ENCODE measurements at places on chromosomes 12 and 14. TPM values are rescaled to one million over a fixed set of nuclear protein-coding genes. Genes with fewer than 3 reads are reported as not detected.

DNA sequence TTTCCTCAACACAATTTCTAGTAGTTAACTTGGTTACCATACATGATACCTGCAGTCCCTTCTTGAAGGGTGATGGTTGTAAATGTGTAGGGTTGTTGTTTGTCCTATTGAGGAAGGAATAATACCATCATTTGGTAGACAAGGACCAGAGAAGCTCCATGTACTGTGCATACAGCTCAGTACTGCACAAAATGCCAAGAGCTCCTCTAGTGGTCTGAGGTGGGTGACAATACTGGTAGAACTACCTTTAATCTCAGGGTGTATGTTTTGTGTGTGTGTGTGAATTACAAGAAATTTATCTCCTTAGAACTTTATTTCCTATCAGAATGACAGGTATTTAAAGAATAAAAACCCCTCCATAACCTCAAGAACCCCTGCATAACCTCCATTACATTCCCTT is 575.3 kb downstream of the TMTC2 start:
- no peak for DNase-seq

Gene TAS2R8
- not detected for total RNA-seq

Gene PZP
- not detected for total RNA-seq

DNA sequence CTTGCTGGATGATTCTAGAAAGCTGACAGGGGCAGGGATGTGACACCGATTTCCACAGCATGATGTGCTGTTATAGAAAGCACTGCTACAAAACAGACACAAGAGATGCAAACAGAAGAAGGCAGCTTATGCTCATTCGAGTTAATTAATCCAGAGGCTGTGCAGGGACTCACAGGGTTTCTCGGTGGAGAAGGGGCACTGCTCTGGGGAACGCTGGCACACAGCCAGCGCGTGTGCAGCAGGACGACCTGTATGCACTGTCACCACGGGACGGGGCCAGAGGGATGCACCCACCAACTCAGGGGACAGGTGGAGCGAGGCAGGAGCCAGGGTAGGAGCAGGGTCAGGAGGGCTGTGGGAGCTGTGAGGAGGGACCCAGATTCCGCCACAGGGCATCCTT is 143.5 kb downstream of the RIMBP2 start:
- no peak for DNase-seq

DNA sequence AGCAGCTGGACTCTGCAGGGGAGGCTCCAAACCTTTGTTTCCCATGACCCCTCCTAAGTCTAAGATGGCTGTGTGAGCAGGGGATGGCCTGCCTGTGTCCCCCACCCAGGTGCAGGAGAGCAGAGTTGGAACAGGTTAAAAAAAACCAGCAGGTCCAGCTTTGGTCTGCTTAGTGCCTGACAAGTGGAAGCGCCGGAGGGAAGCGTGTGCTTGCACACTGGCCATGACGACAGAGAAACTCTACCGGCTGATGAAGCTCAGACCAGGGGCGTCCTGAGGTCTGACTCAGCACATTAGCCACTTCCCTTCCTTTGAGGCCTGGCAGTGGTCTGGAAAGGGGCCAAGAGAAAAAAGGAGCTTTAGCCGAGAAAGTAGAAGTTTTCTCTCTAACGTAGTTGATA is 280.1 kb downstream of the VRK1 start:
- peak; percentile 23 for DNase-seq

GRCh38 chr14:85529803-85530574 is at the start of gene FLRT2:
TSS of gene FLRT2 (plus strand) at chr14:85530144. CDS start at chr14:85621515, 91,371 bp downstream.
- no peak for DNase-seq

GRCh38 chr12:89932954-89933353 is 224.3 kb upstream of the ATP2B1 start:
- DNase-seq = no peak

GRCh38 chr12:31324845-31325523 is 966 bp downstream of the SINHCAF start:
- DNase-seq = peak; percentile 58

Gene RESF1
- 152 TPM for total RNA-seq

GRCh38 chr12:49675137-49675536 is 32.1 kb downstream of the FMNL3 start:
- DNase-seq = no peak

Gene FOXM1
- 109 TPM for total RNA-seq

DNA sequence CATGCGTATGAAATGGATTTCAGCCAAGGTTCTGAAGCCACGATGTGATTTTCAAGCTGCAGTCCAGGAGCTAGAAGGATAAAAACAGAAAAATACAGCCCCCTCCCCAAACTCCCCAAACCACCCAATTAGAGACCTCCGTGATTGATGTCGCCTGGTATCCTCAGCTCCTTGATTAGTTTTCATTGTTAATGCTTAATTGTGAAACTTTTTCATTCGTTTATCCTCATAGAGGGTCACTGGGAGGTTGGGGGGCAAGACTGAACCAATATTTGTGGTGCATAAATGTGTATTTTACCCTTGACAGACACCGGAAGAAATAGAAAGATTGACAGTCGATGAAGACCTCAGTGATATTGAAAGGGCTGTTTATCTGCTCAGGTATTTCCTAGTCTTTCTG is 1.6 kb downstream of the PPP4R4 start:
- DNase-seq = no peak

Gene EGLN3
- 12.0 TPM for total RNA-seq

GRCh38 chr12:25830456-25830855 is 128.0 kb upstream of the RASSF8 start:
- DNase-seq = no peak

Gene SSPN
- total RNA-seq = not detected

- DNase-seq = no peak
These were observed 30.1 kb downstream of the MRPL42 start for GRCh38 chr12:93497456-93497855.

DNA sequence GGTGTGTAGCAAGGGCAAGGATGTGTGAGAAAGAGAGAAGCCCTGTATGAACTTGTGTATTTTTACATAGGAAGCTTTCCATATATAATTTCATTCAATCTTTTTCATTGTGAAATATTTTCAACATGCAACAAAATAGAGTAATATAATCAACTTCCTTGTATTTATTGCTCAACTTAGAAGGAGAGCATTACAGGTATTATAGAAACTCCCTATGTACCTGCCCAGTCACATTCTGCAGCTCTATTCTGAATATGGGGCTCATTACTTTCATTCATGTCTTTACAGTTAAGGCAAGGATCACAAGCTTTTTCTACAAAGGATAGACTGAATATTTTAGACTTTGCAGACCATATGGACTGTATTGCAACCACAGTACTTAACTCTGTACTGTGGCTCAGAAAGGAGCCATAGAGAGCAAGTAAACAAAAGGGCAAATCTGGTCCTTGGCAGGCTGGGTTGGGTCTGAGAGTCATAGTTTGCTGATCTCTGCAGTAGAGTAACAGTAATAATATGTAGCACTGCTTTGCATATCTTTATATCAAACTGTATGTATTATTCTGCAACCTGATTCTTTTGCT is 11.3 kb downstream of the NR1H4 start:
- no peak for DNase-seq

Gene KITLG
- not detected for total RNA-seq

DNA sequence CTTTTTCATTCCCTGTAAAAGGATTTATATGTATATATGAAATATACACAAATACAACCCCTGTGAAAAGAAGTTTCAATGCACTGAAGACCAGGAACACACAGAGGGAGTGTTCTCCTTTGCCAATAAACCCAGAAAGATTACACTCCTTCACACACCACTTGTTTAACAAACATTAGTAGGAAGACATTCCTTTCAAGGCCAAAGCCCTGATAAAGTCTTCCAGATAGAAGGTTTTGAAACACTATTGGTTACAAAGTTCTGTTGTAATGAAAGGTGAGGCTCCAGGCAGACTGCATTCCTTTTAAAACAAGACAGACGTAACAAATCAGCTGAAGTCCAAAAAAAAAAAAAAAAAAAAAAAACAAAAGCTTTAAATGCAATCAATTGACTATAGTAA is 81.0 kb downstream of the PTPN21 start:
- DNase-seq = no peak

DNA sequence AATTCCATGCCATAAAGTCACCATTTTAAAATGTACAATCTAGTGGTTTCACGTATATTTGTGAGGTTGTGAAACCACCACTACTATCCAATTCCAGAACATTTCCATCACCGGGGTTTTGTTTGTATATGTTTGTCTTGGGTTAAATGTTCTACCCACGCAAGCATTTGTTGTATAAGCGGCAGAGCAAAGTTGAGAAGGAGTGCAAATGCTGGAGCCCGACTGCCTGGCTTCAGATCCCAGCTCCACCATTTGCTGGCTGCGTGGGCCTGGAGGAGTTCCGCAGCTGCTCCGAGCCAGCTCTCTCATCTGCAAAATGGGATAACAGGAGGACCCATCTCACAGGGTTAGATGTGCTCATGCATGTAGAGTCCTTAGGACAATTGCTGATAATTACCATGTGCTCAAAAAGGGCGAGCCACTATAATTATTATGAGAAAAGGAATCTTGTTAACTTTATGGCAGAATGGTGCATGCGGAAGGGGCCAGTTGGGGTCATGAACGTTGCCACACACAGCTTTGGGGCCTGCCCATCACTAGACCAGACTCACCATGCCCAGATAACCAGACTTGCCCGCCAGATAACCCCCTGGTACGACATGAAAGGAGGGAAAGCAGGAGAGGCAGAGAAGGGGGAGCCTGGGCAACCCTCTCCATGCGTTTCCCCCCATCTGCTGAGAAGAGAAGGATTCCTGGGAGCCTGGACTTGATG is 6.4 kb downstream of the ACTN1 start:
- DNase-seq = no peak

- DNase-seq = no peak
These were observed 54.1 kb downstream of the FBRSL1 start for GRCh38 chr12:132544080-132544397.

- DNase-seq = no peak
These were observed 13.3 kb upstream of the RGS6 start for GRCh38 chr14:71918955-71919354.

- no peak for DNase-seq
These were observed 290.7 kb upstream of the TMPO start for GRCh38 chr12:98224584-98225221.

Gene HAL
- 0.18 TPM for total RNA-seq

Gene CEBPE
- 0.83 TPM for total RNA-seq

Gene HOXC13
- not detected for total RNA-seq

Gene SMOC1
- not detected for total RNA-seq

Gene ANAPC7
- 47.2 TPM for total RNA-seq

GRCh38 chr14:36174767-36175424 is 1.6 kb downstream of the PTCSC3 start:
- DNase-seq = no peak

GRCh38 chr14:57712102-57712501 is 153.8 kb downstream of the SLC35F4 start:
- DNase-seq = no peak

GRCh38 chr12:46160101-46160980 is 108.5 kb downstream of the SLC38A1 start:
- no peak for DNase-seq

DNA sequence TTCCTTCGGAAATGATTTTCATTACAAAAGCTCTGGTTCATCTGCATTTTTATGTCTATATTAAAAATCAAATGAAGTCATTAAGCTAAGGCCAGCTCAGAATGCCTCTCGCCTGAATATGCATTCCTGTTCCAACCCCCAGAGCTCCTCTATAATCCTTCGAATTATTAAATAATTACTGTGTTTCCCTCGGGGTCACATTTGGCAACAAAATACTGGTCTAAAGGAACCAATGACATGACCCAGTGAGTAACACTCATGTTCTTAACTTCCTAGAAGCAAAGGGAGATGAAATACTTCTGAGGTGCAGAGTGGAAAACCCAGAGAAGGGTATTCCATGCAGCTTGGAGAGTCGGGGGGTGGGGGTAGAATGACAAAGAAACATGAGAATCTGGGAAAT is 68.3 kb downstream of the FOXN3 start:
- no peak for DNase-seq

DNA sequence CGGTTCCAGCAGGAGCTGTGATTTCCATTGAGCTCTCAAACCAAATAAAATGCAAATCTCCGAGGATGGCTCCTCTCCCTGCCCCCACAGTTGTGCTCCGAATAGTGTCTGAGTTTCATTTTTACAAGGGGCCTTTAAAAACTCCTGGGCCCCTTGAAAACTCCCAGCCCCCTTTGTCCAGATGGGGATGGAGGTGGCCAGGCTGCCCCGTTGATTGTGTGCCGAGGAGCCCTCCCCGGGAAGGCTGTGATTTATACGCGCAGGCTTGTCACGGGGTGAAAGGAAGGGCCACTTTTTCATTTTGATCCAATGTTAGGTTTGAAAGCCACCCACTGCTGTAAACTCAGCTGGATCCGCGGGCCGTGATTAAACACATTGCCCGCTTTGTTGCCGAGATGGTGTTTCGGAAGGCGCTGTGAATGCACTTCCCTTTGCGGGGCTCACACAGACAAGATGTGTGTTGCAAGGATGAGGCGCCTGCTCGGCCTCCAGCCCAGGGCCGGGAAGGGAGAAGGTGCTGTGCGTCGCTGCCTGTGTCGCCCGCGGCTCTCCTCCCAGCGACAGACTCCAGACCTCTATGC is 98.8 kb downstream of the TMEM132C start:
- no peak for DNase-seq

Gene CDH24
- total RNA-seq = 1.6 TPM

Gene DAO
- total RNA-seq = not detected

DNA sequence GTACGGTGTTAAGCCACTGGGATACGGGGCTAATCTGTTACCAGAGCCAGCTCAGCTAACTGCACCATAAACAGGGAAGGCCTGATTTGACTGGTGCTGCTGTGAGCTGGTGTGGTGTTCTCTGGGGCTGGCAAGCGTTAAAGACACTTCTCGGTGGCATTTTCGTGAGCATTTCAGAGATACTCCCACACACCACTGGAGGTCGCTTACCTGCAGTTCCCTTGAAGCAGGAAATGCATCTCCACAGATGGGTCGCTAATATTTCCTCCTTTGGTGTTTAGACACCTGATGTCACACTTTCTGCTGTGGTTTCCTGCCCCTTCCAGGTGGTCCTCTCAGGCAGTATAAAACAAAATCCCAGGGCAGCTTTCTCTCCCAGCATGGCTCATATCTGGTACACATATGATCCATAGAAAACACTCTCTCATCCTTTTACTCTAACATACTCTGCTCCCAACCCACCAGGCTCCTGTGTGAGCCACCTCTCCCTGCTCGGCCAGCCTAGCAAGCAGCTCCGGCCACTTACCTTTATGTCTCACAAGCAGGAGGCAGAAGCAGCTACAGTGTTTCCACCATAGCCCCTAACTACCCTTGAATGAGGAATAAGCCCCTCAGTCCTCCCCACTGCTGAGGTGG is 129.9 kb upstream of the GRIN2B start:
- DNase-seq = no peak
